Activated naive CD4-positive, alpha-beta T cell treated with anti-CD3 and anti-CD28 coated beads for 36 hours (primary cell): ENCODE measurements at places on chromosomes 3 and 15.
A peak's percentile ranks its signal among the peaks of the same experiment; 100 is the strongest.

- no peak for DNase-seq
These were observed 88.5 kb downstream of the FBLN2 start for GRCh38 chr3:13637311-13637891.

DNA sequence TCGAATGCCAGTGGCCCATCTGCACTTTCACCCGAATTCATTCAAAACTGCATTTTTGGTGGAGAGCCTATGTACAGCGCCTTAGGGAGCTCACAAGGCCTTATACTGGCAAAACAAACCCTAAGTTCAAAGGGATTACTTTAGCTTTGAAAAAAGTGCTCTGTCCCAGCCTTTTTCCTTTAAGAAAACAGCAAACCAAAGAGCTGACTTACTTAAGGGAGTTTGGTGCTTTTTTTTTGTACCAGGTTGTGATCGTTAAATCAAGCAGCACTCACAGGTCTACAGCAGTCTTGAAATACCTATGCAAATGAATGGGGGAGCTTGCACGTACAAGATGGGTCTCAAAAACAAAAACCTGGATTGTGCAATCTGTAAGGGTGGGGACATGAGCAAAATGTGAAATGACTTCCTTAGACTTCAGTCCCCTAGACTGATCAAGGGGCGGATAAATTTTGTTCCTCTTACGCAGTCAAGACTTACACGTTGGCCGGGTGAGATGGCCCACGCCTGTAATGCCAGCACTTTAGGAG is 11.6 kb upstream of the PIK3CB start:
- no peak for DNase-seq

- no peak for DNase-seq
These were observed 60.9 kb downstream of the ST8SIA2 start for GRCh38 chr15:92454555-92455105.

DNA sequence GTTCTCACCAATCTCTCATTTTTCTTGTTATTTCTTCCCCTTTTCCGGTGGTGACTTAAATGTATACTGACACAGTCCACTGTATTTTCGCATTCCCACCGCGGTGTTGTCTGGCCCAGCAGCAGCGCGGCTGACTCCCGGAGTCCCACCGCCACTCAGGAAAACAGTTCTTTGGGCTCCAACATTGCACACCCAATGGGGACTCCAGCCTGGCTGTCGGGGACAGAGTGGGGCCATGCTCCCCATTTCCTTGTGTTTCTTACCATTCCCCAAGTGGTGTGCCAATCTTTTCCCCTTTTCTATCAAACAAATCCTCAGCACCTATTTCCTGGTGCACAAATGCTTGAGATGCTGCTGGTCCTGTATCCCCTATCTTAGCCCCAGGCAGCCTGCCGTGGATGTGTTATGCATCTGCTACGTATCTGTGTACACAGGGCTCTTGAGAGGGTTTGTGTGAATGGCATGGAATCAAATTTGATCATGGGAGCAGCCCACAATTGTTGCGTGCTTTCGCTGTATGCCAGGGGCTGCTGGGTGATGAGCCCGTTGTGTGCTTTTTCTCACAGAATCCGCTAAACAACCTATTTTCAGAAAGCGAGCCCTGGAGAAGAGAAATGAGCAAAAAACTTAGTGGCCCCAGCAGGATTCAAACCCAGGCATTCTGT is 219.1 kb upstream of the RGMA start:
- DNase-seq, result no peak

DNA sequence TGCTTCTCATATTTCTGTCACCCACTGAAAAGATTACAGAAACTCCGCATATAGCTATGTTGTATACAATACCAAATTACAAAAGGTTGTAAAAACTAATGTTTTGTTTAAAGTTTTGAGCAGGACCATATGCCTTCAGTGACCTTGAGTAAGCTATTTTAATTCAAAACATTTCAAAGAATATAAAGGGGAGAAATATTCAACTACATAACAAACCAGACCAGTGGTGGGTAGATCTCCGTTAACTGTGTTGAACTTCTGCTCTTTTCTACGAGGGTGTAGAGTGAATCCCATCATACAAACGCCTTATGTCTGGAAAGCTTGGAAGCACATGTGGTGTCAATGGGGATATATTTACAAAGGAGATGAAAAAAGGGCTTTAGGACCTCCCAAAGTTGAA is 68.4 kb upstream of the NR2F2 start:
- DNase-seq, result no peak

GRCh38 chr3:57157545-57157944 is 7.6 kb downstream of the IL17RD start:
- DNase-seq, result no peak

DNA sequence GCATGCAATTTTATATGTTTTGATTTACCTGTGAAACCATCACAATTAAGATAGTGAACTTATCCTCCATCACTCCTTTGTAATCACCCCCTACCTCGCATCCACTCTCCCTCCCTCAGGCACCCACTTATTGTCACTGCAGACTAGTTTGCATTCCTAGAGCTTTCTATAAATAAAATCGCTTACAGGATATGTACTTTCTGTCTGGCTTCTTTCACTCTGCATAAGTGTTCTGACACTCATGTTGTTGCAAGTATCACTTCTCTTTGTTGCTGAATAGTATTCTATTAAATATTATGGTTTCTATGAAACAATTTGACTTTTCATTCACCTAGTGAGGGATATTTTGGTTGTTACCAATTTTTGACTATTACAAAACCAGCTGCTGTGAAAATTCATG is 139.3 kb downstream of the RSRC1 start:
- DNase-seq, result no peak

DNA sequence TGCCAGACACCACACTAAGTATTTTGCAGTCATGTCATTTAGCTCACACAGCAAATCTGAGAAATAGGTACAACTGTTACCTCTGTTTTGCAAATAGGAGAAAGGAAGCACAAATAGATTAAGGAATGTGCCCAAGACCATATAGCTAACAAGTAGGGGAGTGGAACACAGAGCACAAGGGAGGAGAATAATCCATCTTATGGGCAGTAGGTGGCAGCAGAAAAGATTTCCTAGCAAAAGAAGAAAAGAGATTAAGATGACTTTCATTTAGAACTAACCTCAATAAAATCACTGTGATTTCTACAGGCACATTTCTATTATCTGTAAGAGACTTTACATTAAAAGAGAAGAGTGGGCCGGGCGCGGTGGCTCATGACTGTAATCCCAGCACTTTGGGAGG is 49.1 kb downstream of the NR1I2 start:
- DNase-seq, result no peak

GRCh38 chr3:100936931-100937330 is 56.3 kb downstream of the ABI3BP start:
- DNase-seq, result no peak

- DNase-seq, result no peak
These were observed 15.5 kb upstream of the ANXA2 start for GRCh38 chr15:60413231-60413824.

GRCh38 chr3:49217688-49218470 is 46.5 kb downstream of the KLHDC8B start:
- no peak for DNase-seq

DNA sequence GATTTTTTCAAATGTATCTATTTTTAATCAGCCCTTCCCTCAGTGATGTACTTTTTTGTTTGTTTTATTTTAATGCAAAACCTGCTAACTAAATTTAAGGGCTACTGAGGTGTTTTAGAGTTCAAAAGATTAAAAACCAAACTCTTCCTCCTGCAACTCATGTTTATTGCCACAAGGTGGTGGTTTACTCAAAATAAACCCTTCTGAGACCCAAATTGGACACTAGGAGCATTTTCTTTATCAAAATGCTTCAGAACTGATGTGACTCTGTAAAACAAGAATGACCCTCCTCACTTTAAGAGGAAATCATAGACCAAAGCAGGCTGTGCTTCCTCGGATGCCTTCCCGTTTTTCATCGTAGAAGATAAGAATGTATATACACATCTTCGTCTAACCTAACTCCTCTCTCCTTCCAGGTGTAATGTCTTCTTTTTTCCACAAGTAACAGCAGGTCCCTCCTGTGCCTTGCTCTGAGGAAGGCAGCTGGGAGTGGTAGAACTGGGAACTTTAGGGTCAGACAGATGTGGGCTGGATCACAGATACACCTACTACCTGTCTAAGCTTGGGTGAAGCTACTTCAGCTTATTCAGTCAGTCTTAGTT is 2.9 kb upstream of the NME9 start:
- DNase-seq, result no peak

- no peak for DNase-seq
These were observed 78.9 kb downstream of the FAM174B start for GRCh38 chr15:92576597-92577200.

DNA sequence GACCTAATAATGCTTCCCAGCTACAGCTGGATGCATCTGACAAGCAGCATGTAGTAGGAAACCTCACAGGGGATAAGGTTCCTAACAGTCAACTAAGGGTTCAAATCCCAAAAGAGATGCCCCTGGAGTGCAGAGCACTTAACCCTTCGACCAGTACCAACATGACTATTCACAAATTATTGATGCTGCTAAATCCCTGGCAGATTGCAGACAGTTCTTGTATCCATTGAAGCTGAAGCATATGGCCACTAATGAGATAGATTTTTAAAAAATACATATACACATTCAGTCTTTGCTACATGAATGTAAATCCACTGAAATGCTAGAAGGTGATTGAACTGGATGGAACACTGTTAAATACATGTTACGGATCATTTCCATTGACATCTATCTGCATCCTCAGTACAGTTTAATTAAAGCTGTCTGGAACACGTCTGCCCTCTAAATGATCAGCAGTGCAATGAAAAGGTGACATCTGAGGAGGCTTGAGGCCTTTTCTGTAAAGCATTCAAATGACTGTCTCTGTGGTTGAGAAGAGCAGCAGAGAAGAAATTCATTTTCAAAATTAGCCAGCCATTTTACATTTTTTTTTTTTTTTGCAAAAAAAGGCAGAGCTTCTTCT is 19.5 kb upstream of the NANOGP8 start:
- no peak for DNase-seq

DNA sequence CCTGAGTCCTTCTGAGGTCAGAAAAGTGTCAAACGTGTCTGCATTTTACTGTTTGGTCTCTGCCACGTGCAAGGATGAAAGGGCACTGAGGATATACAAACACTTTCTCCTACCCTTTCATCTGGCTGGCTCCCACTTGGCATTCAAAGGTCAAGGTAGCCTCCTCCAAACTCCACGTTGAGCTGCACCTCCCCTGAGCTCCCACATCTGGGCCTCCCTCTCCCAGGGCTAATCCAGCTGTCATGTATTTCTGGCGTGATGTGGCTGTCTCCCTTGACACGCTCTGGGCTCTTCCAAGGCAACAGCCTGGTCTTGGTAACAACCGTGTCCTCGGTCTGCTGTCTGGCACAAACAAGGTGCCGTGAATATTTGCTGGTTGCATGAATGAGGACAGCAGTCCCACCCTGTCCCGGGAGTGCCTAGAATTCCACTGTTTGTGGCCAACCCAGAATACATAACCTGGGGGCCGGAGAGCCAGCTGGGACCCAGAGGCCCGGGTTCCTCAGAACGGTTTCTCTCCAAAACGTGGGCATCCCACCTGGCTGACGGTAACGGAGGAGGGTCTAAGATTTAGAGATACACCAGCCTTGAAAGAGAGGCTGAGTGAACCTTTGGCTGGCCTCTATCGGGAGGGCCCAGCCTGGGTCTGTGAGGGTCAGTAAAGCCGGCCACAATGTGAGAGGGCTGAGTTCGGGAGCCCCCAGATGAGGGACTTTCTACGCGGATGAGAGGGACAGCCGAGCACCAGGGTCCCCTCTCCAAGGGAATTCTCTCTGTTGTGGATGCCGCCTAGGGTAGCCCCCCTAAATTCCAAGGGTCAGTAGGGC is 767 bp downstream of the GLT8D1 start:
- DNase-seq, result peak; percentile 29

DNA sequence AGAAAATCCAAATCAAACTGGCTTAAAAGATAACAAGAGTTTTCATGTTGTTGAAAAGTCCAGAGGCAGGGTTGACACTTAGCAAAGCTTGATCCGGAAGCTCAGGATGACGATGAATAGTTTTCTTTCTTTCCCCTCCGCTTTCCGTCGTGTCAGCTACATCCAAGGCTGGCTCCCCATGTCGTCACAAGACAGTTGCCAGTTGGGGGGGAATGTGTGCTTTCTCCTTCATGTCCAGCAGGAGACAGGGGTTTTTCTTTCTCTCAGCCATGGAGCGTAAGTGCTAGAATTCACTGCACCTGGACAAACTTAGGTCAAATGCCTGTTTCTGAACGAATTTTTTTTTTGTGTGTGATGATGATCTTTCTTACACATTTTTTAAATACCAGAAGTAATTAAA is 273.8 kb upstream of the RGMA start:
- no peak for DNase-seq

- DNase-seq, result peak; percentile 15
These were observed 547 bp upstream of the PCCB start for GRCh38 chr3:136249593-136249992.

- DNase-seq, result no peak
These were observed 676.4 kb downstream of the SI start for GRCh38 chr3:164401923-164402322.

DNA sequence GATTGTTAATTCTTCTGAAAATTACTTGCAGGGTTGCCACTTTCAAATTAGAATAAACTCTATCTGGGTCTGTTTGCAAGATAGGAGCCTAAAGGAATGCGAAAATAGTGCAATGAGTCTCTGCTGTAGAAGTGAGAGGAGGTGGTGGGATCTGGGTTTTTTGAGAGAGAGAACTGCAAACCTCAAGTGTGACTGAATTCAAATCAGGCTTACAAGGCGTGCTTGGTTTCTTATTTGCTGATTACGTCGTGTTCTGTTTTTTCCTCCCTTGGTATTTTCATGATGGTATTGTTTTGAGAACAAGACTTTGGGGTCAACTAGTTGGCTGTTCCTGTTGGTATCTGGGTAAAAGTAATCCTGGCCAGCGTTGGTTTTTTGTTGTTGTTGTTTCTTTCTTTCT is 490.9 kb upstream of the CFAP20DC start:
- DNase-seq, result no peak
